CD4-positive, alpha-beta T cell treated with Interleukin-4 for 4 hours (primary cell): ENCODE measurements at places on chromosomes 12 and 14.
A peak's percentile ranks its signal among the peaks of the same experiment; 100 is the strongest.

- no peak for DNase-seq
These were observed 85.6 kb upstream of the DIO3 start for GRCh38 chr14:101475456-101476257.

DNA sequence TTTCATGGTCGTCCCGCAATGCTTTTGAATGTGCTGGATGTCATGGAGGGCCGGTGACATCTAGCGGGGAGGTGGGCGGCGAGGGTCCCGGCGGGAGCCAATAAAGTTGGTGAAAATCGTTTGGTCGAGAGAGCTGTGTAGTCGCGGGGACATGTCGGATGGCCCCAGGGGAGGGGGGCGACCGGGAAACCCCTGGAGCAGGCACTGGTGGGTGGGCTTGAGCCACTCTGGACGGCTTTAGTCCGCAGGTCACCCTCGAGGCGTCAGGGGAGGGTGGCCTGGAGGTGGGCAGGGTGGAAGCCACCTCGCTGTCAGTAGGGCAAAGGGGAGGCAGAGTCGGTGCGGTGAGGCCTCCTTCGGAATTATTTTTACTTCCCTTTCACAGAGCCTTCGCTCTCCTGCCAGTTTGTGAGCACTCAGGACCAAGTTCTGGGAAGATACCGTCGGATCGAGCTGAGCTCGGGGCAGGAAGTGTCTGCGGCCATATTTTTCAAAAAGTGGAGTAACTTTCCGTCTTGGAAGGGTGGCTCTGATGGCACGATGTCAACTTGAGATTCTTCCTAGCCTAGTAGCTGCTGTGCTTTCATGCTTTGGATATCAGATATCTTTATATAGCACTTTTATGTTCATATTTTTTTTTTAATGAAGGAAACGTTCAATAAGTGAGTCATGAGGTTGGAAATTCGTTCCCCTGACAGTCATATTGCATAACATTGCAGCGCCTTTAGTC lies 28.2 kb downstream of the WBP11 start:
- DNase-seq = peak; percentile 35

DNA sequence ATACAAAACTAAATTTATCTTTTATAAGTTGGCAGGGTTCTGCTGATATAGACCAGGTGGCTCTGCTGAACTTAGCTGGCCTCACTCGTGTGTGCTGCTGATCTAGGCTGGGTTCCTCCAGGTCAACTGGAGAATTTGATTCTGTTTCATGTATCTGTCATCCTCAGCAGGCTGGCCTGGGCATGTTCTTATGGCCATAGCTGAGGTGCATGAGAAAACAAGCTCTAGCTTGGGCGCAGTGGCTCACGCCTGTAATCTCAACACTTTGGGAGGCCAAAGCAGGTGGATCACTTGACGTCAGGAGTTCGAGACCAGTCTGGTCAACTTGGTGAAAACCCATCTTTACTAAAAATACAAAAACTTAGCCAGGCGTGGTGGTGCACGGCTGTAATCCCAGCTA lies 24.3 kb upstream of the BCL2L14 start:
- DNase-seq = no peak

- no peak for DNase-seq
These were observed 5.0 kb downstream of the PTPN6 start for GRCh38 chr12:6956021-6956727.

GRCh38 chr12:105459760-105460330 lies 129.4 kb downstream of the C12orf75 start:
- DNase-seq = no peak

GRCh38 chr12:111033281-111034082 lies 113.1 kb upstream of the MYL2 start:
- DNase-seq = no peak

DNA sequence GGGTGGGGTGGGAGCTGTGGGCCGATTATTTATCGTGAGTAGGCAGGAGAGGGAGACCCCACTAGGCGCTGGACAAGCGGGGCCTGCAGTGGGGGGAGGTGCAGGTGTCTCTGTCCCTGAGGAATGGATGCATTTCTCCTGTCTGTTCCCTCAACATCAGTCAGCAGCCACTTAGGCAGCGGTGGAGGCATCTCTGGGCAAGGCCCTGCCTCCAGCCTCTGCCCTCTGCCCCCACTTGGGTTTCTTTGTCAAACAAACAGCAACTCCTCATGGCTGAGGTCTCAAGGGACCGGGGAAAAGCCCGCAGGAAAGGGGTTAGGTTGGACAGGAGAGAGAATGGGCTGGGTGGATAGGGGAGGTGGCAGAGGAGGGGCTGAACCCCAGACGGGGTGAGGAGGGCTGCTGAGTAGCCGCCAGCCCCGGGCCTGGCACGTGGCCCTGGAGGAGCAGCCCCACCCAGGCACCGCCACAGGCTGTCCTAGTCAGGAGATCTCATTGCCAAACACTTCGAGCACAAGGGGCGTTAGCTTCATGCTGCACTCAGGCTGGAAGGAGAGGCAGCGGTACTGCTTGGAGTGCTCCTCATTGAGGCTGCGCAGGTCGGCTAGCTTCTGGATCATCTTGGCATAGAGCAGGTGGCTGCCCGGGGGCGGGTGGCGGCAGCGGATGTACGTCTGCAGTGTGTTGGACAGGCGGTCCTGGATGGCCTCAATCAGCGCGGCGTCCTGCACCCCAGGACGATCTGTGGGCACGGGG lies 24.7 kb upstream of the HDAC7 start:
- no peak for DNase-seq

- DNase-seq = no peak
These were observed 5.2 kb downstream of the FOXA1 start for GRCh38 chr14:37589715-37590427.

DNA sequence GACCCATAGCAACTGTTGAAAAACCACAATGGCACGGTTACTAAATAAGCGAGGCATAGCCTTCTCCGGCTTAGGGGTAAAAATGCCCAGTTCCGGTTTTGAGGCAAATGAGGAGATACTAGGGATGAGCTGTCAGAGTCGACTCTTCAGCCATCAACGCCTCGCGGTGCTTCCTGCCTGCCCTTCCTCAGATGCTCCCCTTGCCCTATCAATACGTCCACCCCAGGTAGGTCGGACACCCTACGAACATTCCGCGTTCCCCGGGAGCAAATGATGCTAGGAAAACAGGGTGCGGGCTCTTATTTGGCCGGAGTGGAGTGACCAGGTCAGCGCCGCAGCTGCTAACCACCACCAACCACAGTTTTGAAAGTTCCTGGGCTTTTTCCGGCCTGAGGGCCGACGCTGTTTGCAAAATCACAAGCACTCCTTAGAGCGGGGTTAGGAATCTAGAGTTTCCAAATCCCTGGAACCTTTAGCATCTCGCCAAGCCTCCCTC lies 1.2 kb downstream of the SRSF9 start:
- peak; percentile 15 for DNase-seq

DNA sequence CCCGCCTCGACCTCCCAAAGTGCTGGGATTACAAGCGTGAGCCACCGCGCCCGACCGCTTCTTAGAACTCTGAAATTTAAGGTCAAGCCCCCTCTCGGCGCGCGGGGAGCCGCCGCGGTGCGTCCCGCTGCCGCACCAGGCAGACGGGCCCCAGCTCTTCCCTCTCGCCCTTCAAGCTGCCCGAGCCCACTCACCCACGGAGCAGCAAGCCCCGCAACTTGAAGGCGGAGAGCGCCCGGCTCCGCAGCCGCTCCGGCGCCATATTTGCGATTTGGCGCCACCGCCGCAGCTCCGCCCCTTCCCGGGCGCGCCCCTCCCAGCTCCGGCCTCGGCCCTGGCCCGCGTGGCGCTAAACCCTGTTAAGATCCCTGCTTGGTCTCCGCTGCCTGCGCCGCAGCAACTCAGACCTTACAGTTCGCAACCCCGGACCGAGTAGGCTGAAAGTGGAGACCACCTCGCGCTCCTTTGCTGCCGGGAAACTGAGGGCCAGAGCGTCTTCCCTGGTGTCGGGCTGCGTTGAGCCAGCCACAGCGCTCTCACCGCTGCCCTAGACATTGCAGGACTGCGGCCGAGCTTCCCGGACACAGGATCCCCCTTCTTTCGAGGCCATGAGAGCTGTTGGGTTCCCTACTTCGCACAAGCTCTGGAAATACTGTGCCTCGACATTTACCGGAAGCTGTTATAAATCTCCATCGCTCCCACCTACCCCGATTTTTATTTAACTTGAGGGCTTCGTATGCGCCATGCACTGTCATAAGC lies at the start of gene POLE2:
POLE2 (minus strand) TSS at position 273 of the 759 bp plus-strand sequence; CDS start at position 262, 11 bp downstream.
- DNase-seq = peak; percentile 62

- DNase-seq = no peak
These were observed 14.9 kb upstream of the SLC8A3 start for GRCh38 chr14:70203686-70204085.

GRCh38 chr12:14772946-14773345 lies 30.3 kb downstream of the WBP11 start:
- DNase-seq = no peak

GRCh38 chr12:15977999-15978951 lies 67.1 kb downstream of the DERA start:
- no peak for DNase-seq

- DNase-seq = peak; percentile 42
These were observed 2.9 kb upstream of the BIN2 start for GRCh38 chr12:51326698-51327439.

GRCh38 chr12:52454411-52455201 lies 2.7 kb upstream of the KRT6B start:
- DNase-seq = no peak

DNA sequence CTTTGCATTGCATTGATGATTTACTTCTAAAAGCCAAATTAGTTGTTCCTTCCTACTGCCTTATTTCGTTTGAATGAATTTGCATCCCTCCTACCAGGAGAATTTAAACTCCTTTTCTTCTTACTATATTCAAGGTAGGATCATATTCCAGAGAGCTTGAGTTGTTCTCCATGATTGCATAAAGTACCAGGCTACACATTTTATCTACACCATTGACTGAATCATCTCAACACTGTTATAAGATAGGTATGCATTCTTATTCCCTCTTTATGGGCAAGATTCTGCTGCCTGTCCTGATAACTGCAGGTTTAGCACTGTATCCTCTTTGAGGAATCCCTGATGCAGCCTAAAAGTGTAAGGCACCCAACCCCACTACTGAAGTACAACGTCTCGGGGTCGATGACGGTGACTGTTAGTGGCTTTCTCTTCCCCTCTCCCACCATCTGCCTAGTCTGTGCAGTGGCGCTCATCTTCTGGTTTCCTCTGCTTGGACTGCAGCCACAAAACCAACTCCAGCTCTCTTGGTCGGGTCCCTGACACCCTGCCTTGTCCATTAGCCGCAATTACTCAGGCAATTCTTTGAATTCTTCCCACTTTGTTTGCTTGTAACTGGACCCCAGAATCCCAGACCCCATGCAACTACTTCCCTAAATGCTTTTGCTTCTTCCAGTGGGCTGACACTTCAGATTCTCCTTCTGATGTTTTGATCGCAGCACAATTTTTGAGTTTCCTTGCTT lies 44.4 kb upstream of the STXBP6 start:
- DNase-seq = no peak

- no peak for DNase-seq
These were observed 205.8 kb upstream of the SLC38A2 start for GRCh38 chr12:46578190-46578982.

- DNase-seq = no peak
These were observed 109.5 kb downstream of the BTG1 start for GRCh38 chr12:92036061-92036620.

- DNase-seq = no peak
These were observed 154.1 kb upstream of the ARID2 start for GRCh38 chr12:45575417-45575816.

GRCh38 chr14:40248671-40249070 lies 816.4 kb upstream of the FBXO33 start:
- no peak for DNase-seq

- no peak for DNase-seq
These were observed 83.2 kb downstream of the ITPR2 start for GRCh38 chr12:26749781-26750180.

DNA sequence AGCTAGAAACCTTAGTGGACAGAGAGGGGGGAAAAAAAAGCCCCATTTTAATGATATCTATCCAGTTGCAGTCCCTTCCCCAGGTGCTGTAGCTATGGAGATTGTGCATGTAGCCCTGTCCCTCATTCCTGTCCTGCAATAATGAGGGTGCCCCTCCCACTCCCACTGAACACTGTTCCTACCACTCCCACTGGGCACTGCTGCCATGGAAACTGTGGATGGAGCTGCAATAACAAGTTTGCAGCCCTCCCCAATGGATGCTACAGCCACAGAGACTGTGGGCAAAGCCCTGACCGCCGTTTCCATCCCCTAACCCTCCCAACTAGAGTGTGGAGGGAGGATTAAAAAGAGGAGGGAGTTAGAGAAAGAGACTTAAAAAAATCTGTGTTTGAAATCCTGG lies 238.3 kb downstream of the FUT8 start:
- no peak for DNase-seq

DNA sequence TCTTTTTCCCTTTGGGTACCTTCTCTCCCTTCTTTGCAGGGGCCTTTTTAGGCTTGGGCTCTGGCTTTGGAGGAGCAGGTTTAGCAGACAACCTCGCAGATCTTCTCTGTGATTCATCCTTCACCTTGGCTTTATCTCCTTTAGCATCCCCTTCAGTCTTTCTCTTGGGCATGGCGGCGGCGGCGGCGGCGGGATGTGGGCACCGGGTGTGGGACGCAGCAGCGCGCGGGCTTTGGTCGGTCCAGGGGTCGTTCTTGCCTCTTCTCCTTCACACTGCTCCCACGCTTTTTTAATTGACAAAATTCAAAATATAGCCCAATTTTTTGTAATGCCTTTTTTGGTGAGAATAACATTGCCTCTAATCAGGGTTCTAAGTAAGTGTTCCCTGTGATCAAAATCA lies 8.6 kb downstream of the TRMT5 start:
- DNase-seq = no peak

DNA sequence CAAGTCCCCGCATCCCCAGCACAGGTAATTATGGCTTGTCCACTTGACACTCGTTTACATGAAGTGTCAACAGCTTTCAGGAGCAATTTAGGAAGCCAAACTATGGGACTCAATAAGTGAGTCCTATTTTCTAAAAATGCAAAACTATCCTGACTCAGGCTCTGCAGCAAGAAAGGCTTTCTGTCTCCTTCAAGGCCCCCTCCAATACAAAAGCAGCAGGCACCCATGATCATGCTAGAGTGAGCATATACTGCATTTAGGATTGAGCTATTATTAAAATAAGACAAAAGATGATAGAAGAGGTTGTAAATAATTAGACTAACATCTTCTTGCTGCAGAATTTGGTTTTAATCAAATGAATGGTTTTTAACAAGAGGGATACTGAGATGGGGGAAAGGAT lies 3.2 kb downstream of the SIX6 start:
- no peak for DNase-seq

DNA sequence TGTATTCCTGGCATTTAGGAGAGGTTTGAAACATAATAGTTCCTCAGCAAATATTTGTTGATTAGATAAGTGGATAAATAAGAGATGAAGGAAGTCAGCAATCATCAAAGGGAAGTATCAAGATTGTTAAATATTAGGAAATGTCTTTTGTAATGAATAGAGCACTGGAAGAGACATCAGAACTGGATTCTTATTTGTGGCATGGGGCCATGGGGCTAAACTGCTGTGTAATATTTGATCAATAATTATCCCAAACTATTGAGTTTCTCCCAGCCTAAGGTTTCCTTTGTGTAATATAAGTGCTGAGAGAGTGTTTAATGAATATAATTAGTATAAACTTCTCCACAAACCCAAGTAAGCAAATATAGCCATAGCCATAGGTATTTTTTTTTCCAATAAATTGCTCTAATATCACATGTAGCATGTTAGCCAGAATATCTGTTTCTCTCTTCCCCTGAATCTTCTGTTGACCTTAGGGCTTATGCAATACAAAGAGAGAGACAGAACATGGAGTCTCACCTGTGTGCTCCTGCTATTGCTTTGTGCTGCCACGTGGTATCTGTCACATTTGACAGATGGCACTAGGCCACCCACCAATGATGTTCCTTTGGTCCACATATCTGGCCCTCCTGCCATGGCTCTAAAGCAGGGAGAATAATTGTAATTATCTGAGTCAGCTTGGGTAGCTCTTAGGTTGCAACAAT lies 658.7 kb downstream of the SOX5 start:
- DNase-seq = no peak
